ENCODE measurements at places on chromosomes 12 and 14.

DNA sequence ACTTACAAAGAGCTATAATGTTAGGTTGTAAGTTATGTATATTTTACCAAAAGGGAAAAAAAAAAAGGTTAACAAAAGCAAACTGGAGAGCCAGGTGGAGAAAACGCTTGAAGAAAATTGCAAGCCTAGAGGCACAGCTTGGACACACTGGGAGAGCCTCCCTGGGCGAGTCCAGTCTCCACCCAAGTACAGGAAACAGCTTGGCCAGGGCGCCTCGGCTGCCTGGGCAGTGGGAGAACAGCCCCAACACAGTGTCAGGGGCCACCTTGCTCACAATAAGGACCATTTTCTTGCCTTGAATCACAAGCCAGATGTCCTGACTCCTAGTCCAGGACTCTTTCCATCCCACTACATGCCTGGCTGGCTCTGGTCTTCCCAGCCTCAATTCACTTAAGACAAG lies 33.3 kb downstream of the TTC7B start:
- DNase-seq = no peak

DNA sequence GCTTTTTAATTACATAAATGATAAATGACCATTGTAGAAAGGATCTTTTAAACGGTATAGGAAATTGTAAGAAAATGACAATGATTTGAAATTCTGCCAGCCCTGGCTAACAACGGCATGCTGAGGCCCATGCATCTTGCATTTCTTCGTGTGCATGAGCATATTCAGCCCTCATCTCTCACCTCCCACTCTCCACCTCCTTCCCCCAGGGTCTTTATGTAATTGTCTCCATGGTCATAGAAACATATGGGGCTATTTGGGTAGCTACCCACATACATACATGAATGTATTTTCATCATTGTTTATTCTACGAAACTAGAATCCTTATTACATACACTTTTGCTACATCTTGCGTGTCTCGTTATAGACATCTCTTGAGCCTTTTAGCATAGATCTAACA lies 4.5 kb downstream of the MYO1H start:
- DNase-seq = no peak

DNA sequence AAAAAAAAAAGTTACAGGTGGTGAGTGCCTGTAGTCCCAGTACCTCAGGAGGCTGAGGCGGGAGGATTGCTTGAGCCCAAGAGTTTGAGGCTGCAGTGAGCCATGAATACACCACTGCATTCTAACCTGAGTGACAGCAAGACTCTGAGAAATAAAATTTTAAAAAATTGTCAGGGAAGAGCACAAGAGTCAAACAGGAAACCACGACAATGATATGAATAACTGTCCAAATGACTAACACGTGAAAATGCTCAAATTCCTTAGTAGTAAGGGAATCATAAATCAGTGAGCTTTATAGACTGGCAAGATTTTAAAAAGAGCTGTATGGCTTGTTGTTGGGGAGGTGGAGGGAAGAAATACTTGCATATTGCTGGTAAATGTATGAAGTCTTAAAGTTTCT lies 12.9 kb upstream of the ASPG start:
- no peak for DNase-seq

- peak; percentile 12 for DNase-seq
Measured at GRCh38 chr12:45458854-45459807, 243.2 kb downstream of the ANO6 start.

GRCh38 chr12:75177997-75178396 lies 31.6 kb downstream of the KCNC2 start:
- peak; percentile 85 for DNase-seq

DNA sequence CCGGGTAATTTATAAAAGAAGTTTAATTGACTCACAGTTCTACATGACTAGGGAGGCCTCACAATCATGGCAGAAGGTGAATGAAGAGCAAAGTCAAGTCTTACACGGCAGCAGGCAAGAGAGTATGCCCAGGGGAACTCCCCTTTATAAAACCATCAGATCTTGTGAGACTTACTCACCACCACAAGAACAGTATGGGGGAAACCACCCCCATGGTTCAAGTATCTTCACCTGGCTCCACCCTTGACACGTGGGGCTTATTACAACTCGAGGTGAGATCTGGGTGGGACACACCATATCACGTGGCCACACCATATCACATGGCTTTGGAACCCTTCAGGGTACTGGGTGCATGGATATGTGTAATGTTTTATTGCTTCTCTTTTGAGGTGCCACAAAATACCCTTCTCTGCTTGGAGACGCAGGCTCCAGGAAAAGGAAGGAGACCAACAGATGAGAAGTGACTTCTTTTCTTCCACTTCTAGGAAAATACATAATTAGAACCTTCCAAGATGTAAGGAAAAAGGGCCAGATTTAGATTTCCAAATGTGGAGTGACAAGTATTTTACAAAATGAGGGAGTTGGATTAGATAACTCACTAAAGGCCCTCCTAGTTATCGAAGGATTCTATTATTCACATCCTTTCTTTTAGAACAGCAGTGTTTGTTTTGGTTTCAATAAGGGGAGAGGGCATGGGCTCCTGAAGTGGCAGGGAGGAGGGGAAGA lies 33.1 kb upstream of the ETFBKMT start:
- DNase-seq = no peak

- peak; percentile 3 for DNase-seq
Measured at GRCh38 chr12:130031571-130032189, 127.9 kb upstream of the TMEM132D start.

- DNase-seq = peak; percentile 27
Measured at GRCh38 chr12:2682296-2683251, 112.2 kb upstream of the FKBP4 start.

GRCh38 chr12:132210223-132211055 lies 66.2 kb downstream of the NOC4L start:
- DNase-seq = no peak

DNA sequence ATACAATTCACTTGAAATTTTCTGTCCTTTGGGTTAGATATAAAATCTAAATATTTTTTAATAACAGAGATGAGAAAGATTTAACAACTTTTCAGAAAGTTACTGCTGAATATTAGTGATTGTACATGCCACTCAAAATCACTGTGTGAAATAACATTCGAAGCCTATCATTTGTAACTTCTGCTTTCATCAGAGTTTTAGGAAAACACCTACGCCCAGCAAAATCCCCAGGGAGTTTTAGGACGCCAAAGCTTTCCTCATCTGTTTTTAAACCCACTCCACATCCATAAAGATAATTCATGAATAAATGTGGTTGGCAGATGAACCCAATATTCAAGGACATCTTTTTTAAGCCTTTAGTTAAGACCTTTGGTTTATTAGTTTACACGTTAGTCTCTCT lies 23.9 kb downstream of the TC2N start:
- no peak for DNase-seq

- no peak for DNase-seq
Measured at GRCh38 chr12:80142640-80143039, 43.3 kb downstream of the OTOGL start.

DNA sequence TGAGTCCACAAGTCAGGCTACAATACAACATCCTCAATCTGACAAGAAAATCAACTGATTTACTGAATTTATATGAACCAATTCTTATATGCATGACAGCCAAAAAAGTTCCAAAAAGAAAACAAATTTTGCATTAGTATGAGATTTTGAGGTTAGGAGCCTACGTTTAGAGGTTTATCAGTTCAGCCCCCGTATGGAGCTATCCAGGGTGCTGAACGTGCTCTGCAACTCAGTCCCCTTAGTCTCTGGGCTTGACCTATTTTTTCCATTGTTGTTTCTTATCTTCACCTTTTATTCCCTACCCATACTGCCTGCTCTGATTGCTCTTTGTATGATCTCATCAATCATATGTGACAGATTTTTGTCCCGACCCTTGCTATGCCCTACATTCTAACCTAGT lies 693.0 kb downstream of the NRXN3 start:
- DNase-seq = peak; percentile 31

DNA sequence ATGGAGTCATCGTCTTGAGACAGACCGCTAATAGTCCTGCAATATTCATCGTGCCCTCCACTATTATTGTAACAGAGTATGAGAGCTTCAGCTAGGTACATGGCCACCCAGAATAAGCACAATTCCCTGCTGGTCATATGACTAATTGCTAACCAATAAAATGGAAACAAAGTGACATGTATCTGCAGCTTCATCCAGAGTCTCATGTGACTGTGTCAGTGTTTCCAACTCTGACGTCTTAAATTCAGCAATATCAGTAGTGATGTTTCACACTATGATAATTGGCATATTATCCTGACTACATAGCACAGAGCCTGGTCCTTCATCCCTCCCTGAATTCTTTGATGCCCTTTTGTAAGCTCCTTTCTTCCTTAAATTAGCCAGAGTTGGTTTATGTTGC lies 167.4 kb downstream of the RPS29 start:
- no peak for DNase-seq

DNA sequence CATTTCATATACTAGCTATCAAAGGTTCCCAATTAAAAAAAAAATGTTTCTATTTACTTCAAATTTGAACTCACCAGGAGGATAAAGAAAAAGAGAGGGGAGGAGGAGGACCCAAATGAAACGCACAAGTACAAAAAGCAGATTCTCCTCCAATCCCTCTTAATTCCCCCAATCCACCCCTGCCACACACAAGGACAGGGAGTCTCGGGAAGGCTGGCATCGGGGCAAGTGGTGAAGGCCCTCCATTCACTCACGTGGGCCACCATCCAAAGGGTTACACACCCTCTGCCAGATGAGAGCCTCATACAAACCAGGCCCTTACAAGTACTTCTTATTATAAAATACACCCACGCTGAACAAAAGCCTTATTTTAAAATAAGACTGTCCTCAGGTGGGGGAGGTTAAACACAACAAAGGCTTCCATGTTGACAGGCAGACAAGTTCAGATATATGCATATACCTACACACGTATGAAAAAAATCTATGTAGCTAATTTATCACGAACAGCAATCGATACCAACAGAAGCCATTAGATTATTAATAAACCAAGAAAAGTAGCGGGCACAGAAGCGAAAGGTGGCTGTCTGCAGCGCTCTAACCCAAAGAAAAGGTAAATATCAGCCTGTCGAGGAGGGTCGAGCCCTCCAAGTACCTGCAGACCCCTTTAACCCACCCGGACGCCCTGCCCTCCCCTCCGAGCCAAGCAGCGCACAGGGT lies 1.5 kb downstream of the ATP2B1 start:
- peak; percentile 44 for DNase-seq

GRCh38 chr12:57235017-57235727 lies 5.7 kb downstream of the SHMT2 start:
- peak; percentile 94 for DNase-seq

DNA sequence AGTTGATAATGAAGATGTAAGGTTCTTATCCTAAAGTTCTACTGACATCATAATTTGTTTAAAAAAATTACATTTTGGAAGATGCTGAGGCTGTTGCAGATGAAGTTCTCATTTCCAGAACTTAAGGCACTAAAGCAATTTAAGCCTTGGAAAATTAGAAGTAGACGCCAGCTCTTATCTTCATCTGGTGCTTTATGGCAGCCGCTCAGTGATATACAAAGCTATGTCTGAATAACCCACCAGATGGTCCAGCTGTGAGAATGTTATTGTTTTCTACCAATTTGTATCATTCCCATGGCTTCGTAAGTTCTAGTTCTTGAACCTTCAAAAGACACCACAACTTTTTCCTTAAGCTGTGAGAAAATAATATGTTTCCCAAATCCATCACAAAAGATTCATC lies 212.1 kb upstream of the ARID2 start:
- DNase-seq = no peak

DNA sequence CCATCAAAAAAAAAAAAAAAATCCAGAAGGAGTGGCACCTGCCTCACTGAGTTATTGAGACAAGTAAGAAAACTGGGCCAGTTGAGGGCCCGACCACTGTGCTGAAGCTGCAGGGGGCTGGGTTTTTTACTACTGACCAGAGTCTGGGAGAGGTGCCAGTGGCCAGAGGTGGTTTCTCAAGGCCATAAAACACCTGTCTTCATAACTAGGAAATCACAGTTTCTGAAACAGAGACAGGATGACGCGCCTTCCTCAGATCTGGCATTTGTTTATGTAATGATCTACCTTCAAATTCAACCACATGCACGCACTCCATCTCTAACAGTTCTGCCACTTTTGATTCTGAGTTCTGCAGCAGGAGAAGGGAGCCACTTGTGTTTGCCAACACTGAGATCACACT lies 12.7 kb downstream of the TSPAN11 start:
- DNase-seq = no peak

DNA sequence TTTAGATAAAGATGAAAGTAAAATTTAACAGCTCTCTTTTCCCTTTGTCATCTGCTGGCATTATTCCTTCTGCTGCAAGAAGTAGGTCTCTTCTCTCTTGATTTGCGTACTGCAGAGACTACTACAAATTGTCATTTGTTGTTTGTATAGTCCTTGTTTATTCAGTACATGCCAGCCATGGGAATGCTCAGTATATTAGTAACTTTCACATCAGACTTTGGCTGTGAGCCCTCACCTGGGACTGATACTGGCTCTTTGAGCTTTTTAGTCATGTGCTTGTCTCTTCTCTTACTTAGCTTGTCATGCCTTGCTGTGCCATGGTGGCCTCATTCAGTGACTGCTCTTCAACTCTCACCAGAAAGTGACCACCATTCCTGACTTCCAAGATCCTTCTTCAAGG lies 169.8 kb downstream of the PRKCH start:
- DNase-seq = no peak

- DNase-seq = peak; percentile 98
Measured at GRCh38 chr12:75480469-75480949, at the start of gene GLIPR1. Gene GLIPR1, plus strand, starts transcription at chr12:75480755. Its CDS starts 126 bp downstream, at chr12:75480881.

DNA sequence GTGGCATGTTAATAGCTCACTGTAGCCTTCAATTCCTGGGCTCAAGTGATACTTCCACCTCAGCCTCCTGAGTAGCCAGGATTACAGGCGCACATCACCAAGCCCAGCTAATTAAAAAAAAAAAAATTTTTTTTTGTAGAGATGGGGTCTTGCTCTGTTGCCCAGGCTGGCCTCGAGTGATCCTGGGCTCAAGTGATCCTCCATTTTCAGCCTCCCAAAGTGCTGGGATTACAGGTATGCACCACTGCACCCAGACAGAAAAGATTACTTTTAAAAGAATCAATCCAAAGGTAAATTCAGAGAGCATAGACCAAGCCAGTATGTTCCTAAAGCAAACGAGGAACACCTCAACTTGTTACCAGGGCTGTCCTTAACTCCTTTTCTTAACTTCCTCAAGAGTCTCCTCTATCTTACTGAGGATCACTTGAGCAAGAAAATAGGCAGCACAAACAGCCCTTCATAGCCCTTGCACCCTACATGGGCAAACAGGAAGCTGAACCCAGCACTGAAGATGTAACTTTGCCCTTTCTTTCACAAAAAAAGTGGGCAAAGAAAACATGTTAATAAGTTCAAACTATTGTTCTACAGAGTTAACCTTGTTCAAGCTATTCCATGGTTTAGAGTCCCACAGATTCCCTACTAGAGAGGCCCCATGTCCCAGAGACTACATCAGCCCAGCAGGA lies 11.3 kb downstream of the CS start:
- no peak for DNase-seq

GRCh38 chr12:39804898-39805297 lies 185.3 kb upstream of the ABCD2 start:
- DNase-seq = no peak

DNA sequence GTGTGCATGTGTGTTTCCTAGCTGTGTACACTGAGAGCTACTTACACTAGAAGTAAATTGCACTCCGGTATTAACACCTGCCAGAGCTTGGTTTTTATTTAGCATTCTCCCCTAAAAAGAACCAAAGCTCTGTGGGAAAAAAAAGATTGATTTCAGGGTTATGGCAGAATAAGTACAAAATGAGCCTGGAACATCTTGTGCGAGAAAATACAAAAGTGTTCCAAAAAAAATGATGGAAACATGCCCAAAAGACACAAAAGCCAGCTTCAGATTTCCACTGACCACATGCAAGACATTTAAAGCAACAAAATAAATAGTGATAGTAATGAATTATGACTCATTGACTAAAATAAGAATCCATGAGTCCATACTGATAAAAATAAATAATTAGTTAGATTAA lies 188.3 kb downstream of the GXYLT1 start:
- no peak for DNase-seq

- DNase-seq = peak; percentile 42
Measured at GRCh38 chr14:23076785-23077408, 18.0 kb downstream of the ACIN1 start.

Measured in fibroblast of villous mesenchyme (primary cell).